ENCODE measurements at places on chromosomes 11 and 22.

DNA sequence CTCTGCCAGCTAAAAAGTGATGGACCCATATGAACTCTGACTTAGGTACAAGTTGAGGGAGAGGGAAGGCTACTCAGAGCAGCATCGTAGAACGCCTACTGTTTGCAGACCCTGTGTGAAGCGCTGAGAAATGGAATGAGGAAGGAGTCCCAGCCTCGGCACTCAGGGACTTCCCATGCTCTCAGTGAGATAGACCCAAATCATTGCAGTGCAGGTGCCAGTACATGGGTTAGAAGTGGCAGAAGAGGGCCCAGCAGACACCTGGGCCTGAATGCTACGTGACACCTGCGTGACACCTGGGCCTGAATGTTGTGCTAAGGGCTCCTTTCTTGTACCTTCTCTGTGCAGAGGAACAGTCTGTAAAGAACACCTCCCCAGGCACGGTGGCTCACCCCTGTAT, 2.6 kb upstream of the PDGFB start:
- DNase-seq: no peak

DNA sequence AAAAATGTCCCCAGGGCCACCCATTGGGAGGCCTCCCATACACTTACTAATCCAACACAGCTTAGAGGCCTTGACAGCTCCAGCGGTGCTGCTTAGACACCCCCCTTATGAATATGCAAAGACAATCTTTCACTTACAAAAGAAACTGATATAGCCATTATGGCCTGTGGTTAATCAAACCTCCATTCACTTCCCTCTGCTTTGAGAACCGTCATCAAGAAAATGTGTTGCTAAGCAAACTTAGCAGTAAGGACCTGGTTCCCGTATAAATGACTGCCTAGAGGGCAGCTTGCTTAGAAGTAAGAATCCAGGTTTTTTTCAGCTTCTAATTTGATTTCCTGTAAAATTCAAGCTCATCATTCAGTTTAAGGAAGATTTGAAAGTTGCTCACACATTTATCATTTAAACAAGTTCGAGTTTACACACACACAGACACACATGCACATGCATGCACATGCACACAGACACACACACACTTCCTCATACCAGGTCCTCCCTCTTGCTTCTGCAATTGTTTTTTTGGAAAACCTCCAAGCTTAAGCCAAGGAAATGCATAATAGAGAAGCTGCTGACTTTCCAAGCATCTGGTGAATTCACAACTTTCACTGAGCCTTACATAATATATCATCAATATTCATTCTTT, 137.7 kb upstream of the BLID start:
- no peak for DNase-seq

- DNase-seq: no peak
Observed at GRCh38 chr11:3014057-3014938, 22.2 kb upstream of the NAP1L4 start.

DNA sequence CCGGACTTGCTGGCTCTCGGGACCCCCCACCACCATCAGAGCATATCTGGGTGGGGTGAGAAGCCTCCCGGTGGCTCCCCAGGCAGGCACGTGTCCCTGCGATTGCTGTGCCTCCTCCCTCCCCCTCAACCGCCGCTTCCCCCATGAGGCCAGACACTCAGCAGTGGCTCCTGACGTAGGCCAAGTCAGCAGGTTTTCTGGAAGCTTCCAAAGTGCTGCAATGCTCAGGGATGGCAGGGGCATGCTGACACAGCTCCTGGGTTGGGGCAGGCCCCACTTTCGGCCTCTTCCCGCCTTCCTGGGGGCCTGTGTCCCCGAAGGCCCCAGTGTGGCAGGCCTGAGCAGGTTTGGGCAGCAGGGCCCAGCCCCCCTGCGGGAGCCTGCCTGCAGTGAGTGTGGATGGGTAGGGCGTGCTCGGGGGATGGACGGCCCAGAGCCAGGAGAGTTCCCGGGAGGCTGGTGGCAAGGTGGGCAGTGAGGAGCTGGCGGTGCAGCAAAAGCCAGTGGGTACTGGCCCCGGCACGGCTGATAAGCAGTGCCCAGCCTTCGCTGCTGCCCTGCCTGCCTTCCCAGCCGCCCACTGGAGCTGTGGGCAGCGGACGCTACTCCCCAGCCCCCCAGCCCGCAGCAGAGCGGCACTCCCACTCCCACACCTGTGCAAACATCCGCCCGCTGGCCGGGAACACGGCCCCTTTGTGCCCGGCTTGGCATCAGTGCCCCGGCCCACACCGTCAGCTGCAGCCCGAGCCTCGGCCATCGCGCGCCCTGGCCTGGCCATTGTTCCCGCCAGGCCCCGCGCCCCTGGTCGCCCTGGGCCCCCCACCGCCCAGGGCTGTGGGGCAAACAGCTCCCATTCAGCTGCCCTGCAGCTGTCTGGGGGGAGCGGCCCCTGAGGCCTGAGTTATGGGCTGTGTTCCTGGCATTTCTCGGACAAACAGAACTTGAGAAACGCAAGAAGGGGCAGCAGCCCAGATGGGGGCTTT, 125.0 kb downstream of the KCNQ1OT1 start:
- DNase-seq: no peak

GRCh38 chr11:108944471-108945178, 279.8 kb downstream of the DDX10 start:
- no peak for DNase-seq

- DNase-seq: no peak
Observed at GRCh38 chr22:35625763-35626432, 8.8 kb upstream of the MB start.

DNA sequence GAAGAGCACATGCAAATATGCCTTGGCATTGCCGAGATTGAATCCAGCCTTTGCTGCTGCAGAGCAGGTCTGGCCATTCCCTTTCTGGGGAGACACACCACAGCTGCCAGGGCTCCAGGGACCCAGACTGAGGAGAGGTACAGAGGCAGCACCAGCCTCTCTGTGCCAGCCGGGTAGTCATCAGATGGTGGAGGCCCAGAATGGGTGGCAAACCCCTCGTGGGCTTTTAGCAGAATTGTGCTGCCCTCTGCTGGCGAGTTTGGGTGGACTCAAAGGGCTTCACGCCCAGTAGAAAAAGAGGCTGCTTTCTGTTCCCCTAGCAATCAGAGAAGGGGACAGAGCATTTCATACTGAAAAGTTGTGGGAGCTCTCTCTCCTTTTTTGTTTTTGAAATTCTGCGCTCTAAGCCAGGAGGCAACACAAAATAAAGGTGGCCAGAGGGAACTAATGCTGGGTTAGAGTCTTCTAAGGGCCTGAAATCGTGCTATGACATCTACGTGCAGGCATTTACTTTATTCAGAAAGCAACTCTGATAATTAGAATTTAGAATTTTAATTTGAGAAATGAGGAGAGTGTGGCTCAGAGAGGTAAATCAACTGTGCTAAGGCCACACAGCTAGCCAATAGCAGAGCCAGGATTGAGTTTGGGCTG, 158.8 kb upstream of the NAV2 start:
- DNase-seq: peak; percentile 53

DNA sequence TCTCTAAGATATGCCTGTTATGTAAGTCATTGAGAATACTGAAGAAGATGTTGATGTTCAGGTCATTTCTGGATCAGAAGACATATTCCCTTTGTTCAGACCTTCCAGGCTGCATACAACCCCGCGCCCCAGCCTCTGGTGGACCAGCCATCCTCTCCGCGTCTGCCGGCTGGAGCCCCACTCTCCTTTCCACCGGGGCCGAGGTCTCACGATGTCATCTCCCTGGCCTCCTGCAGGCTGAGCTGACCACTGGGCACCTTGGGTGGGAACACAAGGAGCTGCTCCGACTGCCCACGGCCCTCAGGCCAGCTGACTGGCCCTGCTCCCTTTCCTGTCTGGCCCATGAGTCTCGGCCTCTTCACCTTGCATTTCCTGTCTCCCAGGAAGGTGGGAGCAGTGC, 124.6 kb downstream of the SHANK2 start:
- no peak for DNase-seq

- no peak for DNase-seq
Observed at GRCh38 chr11:82790723-82791484, 57.2 kb upstream of the FAM181B start.

DNA sequence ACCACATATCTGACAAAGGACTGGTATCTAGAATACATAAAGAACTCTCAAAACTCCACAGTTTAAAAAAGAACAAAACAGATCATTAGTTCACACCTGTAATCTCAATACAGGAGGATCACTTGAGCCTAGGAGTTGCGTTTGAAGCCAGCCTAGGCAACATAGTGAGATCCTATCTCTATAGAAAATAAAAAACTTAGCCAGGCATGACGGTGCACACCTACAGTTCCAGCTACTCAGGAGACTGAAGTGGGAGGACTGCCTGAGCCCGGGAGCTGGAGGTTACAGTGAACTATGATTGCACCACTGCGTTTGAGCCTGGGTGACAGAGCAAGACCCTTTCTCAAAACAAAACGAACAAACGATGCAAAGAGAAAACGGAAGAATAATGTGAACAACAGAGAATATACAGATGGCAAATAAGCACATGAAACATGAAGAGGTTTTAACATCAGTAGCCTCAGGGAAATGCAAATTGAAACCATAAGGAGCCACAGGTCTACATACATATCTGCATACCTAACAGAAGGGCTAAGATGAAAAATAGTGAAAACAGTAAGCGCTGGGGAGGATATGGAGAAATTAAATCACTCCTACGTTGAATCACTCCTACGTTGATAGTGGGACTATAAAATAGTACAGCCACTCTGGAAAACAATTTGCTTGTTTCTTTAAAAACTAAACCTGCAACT, 70.7 kb downstream of the DGCR2 start:
- DNase-seq: no peak
